Non-pigmented ciliary epithelial cell (primary cell): ENCODE measurements at places on chromosomes 7 and 10.

DNA sequence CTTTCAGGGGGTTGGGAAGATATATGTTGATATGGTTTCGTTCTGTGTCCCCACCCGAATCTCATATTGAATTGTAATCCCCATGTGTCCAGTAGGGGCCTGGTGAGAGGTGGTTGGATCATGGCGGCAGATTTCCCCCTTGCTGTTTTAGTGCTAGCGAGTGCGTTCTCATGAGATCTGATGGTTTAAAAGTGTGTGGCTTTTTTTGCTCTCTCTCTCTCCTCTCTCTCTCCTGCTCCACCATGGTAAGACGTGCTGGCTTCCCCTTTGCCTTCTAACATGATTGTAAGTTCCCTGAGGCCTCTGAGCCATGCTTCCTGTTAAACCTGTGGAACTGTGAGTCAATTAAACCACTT, 68.4 kb upstream of the PDZD8 start:
- no peak for DNase-seq

DNA sequence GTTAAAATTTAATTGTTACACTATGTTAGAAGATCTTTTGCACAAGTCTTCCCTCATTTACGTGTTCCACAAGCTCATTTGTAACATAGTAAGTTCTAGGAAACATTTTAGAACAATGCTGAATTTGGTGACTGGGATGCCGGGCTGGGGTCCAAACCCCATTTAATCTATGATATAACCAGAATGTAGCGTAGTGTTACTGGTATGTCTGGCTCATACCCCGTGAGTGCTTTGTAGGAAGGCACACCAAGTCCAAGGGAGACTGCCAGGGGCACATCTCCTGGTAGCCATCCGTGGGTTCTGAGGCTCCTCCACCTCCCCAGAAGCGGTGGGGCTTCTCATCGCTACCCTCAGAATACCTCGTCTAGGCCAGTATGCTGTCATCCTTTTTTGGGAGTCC, 21.3 kb upstream of the TMEM236 start:
- no peak for DNase-seq

- no peak for DNase-seq
Measured at GRCh38 chr10:5447056-5447455, 34.7 kb downstream of the NET1 start.

- no peak for DNase-seq
Measured at GRCh38 chr10:103553743-103554487, 60.4 kb downstream of the NEURL1 start.

- DNase-seq = no peak
Measured at GRCh38 chr10:98957801-98958200, 277.9 kb downstream of the HPSE2 start.
